ENCODE measurements at places on chromosomes 5 and 9.

GRCh38 chr9:128882677-128883603 is 1.0 kb downstream of the LRRC8A start:
- DNase-seq = no peak

DNA sequence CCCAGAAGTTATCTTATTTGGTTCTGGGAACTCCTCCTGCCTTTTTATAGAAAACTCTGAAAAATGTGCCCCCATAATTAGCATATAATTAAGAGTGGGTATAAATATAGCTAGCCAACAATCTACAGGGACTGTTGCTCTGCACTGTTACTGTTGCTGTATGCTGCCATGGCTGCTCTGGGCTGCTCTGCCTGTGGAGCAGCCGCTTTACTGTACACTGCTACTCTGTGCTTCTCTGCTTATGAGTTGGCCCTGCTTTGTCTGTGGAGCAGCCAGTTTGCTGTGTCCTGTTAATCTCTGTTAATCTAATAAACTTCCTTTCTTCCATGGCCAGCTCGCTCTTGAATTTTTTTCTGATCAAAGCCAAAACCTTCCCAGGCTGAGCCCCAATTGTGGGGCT is 2244.0 kb upstream of the ACO1 start:
- no peak for DNase-seq

- peak; percentile 56 for DNase-seq
Observed at GRCh38 chr9:72292256-72292682, 72.7 kb downstream of the ZFAND5 start.

GRCh38 chr9:125966959-125967711 is 220.0 kb downstream of the PBX3 start:
- no peak for DNase-seq

GRCh38 chr5:66701244-66701643 is 105.1 kb downstream of the MAST4 start:
- DNase-seq = no peak

DNA sequence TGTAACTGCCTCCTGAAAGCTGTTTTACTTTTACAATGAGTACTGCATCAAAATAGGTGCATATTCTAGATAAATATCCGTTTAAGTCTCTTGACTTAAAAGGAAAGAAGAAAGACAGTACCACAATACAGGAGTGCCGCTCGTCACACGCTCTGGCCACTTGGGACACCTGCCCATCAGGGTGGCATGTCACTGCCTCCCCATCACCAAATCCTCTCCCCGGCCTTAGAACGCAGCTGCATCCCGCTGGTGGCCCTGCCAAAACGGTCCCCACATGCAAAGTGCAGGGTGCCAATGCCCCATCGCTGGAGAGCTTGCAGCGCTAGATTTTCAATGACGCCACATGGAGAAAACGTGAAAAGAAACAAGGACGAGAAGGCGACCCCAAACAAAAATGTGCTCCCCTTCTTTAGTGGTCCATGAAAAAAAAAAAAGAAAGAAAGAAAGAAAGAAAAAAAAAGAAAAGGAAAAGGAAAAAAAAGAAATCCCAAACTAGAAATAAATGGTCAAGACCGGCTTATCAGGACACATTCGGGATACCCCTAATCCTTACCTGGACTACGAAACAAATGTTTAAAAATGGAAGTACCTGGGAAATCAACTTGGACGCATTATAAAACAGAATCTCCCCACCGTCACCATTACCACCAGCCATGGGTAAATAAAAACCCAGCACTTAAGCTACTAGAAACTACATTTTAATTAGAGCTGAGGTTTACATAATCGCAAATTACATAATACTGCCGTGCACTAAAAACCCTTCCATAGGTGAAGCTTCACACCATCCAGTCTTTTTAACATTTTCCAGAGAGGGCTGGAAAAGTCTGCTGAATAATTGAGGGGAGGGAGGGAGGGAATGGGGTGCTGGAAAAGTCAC is 1.0 kb downstream of the ANKH start:
- DNase-seq = peak; percentile 74

DNA sequence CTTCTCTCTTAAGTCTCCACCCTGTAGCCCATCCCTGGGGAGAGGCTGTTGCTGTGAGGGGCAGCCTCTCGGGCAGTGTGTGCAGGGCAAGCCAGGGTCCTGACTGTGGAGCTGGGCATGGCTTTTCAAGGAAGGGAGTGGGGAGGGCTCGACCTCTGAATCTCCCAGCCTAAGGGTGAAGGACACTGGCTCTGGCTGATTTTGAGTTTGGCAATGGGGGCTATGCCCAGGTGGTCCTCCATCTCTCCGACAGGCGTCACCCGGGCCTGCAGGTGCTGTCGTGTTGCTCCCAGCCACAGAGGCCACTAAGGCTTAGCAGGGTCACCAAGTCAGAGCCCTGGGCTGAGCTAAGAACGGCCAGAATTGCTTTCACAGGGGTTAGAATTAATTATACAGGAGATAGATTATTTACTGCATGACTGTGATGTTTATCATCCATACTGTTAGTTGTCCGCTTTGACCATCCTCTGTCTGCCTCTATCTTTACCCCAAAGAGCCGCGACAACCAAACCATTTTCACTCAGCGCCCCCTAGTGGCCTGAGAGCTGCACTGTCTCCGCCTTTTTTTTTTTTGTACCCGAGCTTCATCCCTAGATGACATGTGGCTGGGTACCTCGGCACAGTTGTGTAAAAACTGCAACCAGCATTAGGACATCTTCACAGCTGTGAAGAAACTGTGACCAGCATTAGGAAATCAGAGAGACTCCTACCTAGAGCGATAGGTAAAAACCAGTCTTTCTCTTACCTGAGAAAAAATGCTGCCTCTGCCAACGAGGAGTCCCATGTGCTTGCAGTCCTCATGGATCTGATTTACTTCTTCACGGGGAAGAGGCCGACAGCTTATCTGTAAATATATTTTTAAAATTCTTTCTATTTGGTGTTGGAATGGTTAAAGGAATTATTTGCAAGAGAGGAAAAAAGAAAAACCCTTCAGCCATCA is 44.5 kb downstream of the AGXT2 start:
- DNase-seq = peak; percentile 54

GRCh38 chr9:118268046-118268445 is 563.8 kb downstream of the TLR4 start:
- no peak for DNase-seq

DNA sequence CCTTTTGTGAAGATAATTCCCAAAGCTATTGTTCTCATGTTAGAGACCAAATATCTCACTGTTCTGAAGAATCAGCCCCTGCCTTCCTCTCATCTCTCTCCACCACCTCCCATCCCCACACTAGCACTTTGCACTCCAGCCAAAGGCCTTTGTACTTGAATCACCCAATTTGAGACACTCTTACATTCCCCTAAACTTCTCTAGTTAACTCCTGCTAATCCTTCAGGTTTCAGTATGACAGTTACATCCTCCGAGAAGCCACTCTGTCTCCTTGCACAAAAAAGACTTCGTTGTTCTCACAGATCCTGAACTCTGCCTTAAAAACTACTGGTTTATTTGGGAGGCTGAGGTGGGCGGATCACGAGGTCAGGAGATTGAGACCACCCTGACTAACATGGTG is 227.5 kb downstream of the PIK3R1 start:
- DNase-seq = no peak

DNA sequence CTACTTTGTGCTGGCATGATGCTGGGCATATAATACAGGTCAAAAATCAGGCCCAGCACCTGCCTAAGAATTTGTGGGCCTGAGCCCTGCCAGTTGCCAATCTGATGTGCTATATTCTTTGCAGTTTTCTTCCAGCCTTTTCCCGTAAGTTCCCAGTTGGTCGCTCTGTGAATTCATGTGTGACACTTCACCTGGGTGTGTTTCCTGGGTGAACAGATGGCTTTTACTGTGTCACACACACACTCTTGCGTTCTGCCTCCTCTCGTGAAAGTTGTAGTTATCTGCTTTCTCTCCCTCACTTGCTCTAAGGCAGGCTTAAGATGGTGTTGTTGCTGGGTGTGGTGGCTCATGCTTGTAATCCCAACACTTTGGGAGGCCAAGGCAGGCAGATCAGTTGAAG is 153.5 kb upstream of the DMRT1 start:
- no peak for DNase-seq

GRCh38 chr9:76730801-76731200 is 33.4 kb upstream of the PCA3 start:
- no peak for DNase-seq

GRCh38 chr9:134024828-134025605 is at the start of gene BRD3OS:
BRD3OS (plus strand) TSS chr9:134025481; CDS start chr9:134026748, 1,267 bp downstream.
- peak; percentile 97 for DNase-seq

- no peak for DNase-seq
Observed at GRCh38 chr9:33239921-33240320, at the start of gene SPINK4. SPINK4 (plus strand) TSS chr9:33240167; CDS start chr9:33240209, 42 bp downstream.

GRCh38 chr9:98575379-98576346 is 133.1 kb downstream of the GABBR2 start:
- no peak for DNase-seq

GRCh38 chr9:131997779-131998178 is 81.9 kb downstream of the MED27 start:
- no peak for DNase-seq

DNA sequence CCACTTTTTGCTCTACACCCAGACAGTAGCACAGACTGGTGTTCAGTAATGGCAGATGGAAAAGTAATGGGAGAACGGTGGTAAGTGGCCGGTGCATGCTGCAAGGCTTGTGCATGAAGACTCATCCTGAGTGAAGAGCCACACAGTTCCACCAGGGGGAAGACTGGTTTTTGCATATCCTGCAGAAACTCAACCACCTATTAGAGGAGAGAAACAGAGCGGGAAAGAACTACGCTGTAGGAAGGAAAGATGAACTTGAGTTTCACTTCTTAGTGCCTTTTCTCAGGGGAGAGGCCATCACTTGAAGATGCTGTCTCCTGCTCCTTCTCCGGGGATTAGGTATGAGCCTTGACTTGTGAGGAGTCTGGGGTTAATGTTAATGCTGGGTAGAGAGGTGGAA is 9.4 kb upstream of the PRSS3 start:
- DNase-seq = peak; percentile 11

- no peak for DNase-seq
Observed at GRCh38 chr5:169828385-169828784, 151.9 kb downstream of the INSYN2B start.

- DNase-seq = peak; percentile 56
Observed at GRCh38 chr5:76542887-76543690, 80.1 kb downstream of the F2RL2 start.

GRCh38 chr9:104988539-104988938 is 60.6 kb upstream of the ABCA1 start:
- no peak for DNase-seq

- DNase-seq = no peak
Observed at GRCh38 chr5:1875843-1876659, 6.7 kb downstream of the IRX4 start.

DNA sequence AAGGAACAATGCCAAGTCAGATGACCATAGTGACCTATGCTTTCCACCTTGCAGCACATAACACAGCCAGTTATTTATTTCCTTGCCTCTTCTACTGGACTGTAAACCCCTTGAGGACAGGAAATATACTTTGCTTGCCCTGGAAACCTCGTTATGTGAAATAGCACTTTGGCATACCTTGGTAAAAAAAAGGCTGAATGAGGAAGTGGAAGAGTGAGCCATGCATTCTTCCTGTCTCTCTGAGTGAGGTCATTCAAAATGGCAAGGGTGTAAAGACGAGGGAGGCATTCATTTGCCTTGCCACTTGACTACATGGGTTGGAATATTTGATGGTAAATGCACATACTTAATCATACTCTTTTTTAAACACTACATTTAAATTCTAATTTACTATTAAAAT is 42.8 kb upstream of the SVEP1 start:
- no peak for DNase-seq

GRCh38 chr9:114811301-114811700 is 5.5 kb upstream of the TNFSF15 start:
- DNase-seq = no peak

DNA sequence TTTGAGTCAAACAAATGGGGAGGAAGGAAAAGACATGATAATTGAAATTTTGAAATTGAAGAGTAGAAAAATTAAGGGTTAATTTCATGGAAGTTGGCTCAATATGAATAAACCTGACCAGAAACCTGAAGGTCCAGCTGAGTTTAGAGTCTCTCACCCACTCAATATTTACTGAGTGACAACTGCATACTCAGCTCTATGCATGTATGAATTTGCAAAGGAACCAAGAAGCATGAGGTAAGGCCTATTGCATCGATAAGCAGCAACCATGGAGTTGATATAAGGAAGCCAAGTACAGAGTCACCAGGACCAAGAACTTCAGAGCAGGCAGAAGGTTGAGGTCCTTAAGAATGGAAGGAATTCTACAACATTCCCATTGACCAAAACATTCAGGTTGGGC is 163.4 kb downstream of the SEMA5A start:
- DNase-seq = no peak

GRCh38 chr5:141951332-141951781 is 6.6 kb downstream of the PCDH12 start:
- DNase-seq = peak; percentile 47

DNA sequence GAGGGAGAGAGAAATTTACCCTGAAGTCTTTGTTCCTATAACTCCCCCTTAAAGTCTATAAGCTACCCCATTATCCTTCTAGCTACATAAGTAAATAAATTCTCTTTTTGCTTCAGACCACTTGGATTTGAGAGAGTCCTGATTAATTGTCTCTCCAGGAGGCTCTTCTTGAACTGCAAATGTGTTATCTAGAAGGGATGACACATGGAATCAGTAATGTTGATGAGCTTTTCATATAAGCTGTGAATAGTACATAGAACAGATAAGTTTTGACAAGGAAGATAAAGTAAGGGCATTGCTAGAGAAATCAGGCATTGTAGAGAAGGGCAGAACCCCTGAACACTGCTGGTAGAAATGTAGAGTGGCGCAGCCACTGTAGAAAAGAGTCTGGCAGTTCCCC is 42.5 kb upstream of the GNPDA1 start:
- no peak for DNase-seq
